Stimulated activated CD4-positive, alpha-beta T cell treated with anti-CD3 and anti-CD28 coated beads, Interleukin-1b, Interleukin-23, amount 100 ng/mL, for 1 hour (primary cell): ENCODE measurements at places on chromosomes 13 and 19.

- no peak for DNase-seq
Observed at GRCh38 chr13:79271616-79272015, 134.4 kb downstream of the RBM26 start.

- DNase-seq: no peak
Observed at GRCh38 chr13:46496086-46496485, 56.9 kb upstream of the LRCH1 start.

DNA sequence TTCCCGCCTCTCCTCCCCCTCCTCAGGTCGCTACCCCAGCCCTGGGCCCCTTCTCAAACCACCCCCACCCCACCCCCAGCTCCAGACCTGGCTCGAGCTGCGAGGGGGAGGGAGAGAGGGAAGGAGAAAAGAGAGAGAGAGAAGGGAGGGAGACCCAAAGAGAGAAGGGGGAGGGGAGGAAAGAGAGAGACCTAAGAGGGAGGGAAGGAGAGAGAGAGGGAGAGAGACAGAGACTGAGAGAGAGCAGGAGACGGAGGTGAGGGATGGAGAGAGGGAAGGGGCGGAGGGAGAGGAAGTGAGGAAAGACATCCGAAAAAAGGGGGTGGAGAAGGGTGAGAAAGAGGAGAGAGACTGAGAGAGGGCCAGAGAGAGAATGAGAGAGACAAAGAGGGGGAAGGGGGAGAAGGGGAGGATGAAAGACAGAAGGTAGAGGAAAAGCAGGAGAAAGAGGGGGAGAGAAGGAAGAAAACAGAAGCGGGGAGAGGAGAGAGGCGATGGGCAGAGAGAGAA, 2.0 kb upstream of the SPACA6 start:
- DNase-seq: no peak

GRCh38 chr13:99834246-99834645, 137.3 kb downstream of the ZIC5 start:
- DNase-seq: no peak

GRCh38 chr19:4292515-4292914, 9.7 kb downstream of the TMIGD2 start:
- no peak for DNase-seq

- DNase-seq: no peak
Observed at GRCh38 chr19:42512130-42512636, 16.1 kb downstream of the CEACAM1 start.

- DNase-seq: no peak
Observed at GRCh38 chr19:41206926-41207750, 11.9 kb upstream of the AXL start.

DNA sequence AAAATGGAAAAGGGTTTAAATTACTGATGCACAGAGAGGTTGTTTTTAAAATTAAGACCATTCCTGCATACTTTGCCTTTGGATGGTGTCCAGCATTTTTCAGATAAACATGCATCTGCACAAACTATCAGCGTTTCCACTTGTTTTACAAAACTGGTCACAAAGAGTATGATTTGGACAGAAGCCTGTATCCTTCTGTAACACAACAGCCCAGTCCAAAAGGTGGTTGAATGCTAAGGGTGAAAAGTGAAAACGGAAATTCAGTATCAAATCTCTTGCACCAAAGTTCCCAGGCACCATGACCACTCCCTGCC, 21.7 kb upstream of the DOCK9 start:
- no peak for DNase-seq

- no peak for DNase-seq
Observed at GRCh38 chr19:17351815-17352435, 14.6 kb downstream of the GTPBP3 start.

DNA sequence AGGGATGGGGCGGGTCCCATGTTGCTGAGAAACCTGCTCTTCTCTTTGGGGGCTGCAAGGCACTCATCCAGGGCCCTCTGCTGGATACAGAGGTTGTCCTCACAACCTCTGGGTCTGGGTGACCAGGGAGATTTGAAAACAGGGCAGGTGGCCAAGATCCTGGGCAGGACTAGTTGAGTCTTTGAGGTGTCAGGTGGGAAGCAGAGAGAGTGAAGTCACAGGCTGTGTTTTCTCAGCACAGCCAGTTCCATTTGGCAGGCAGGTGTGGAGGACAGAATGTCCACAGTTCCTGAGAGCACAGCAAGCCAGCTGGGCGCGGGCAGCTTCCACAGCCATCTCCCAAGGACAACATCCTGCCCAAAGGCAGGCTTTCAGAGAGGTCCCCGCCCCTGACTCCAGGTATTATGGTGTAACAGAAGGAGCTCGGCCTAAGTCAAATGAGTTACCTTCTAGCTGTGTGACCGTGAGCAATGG, 118.8 kb downstream of the NUFIP1 start:
- DNase-seq: no peak

GRCh38 chr13:100809129-100809390, 134.5 kb upstream of the TMTC4 start:
- no peak for DNase-seq

DNA sequence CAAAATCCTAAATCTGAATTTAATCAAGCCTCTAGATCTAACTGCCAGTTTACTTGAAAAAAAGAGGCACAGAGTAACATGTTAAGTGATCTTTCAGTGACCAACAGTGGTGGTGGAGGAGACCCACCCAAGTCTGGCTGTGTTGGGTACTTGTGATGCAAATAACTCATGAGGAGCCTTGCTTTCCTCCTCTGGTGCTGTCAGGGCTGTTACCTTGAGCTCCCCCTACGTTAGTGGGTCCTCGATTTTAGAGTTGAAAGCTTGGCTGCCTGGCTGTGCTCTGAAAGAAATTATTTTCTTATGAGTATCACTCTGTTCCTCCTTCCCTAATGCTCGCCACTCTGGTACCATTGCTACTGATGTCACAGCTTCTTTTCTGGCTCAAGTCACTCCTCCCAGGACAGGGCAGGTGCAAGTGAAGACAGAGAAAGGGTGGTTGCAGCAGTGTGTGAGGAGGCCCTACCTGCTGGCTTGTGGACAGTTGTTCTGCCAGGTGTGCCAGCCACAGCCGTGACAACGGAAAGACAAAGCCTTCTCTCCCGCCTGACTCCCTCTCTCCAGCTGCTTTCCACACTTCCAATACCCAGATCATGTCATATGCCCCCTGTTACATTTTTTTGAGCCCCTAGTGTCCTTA, 6.5 kb upstream of the SUPT20H start:
- DNase-seq: no peak

GRCh38 chr19:15222738-15223648, 9.3 kb downstream of the EPHX3 start:
- peak; percentile 52 for DNase-seq

GRCh38 chr19:53808710-53809125, 15.4 kb downstream of the NLRP12 start:
- DNase-seq: no peak

GRCh38 chr19:5877882-5878281, 7.5 kb upstream of the FUT5 start:
- DNase-seq: no peak

GRCh38 chr13:33462109-33462508, 176.6 kb upstream of the STARD13 start:
- no peak for DNase-seq

DNA sequence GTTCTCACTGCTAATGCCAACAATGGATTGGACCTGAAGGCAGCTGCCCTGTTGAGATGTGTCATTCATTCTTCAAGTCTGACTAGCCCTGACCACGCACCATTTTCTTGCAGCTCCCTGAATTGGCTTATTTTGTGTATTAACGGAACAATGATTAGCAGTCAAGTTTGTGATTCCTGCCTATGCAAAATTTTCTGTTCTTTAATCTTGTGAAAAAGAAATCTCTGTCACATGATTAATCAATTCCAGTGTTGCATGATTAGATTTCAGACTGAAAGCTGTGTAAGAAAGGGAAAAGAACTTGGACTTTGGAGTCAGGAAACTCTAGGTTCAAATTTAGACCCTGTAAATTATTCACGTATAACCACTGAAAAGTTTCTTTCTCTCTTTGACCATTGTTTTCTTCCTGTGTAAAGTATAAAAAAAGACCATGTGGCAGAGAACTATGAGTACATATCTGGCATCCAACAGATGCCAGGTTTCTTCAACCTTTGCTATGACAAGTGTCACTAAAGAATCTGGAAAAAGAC, 64.5 kb upstream of the SLC10A2 start:
- DNase-seq: no peak

GRCh38 chr19:5615756-5616327, 6.7 kb downstream of the SAFB2 start:
- no peak for DNase-seq

- no peak for DNase-seq
Observed at GRCh38 chr19:801030-801860, 4.0 kb downstream of the PTBP1 start.

DNA sequence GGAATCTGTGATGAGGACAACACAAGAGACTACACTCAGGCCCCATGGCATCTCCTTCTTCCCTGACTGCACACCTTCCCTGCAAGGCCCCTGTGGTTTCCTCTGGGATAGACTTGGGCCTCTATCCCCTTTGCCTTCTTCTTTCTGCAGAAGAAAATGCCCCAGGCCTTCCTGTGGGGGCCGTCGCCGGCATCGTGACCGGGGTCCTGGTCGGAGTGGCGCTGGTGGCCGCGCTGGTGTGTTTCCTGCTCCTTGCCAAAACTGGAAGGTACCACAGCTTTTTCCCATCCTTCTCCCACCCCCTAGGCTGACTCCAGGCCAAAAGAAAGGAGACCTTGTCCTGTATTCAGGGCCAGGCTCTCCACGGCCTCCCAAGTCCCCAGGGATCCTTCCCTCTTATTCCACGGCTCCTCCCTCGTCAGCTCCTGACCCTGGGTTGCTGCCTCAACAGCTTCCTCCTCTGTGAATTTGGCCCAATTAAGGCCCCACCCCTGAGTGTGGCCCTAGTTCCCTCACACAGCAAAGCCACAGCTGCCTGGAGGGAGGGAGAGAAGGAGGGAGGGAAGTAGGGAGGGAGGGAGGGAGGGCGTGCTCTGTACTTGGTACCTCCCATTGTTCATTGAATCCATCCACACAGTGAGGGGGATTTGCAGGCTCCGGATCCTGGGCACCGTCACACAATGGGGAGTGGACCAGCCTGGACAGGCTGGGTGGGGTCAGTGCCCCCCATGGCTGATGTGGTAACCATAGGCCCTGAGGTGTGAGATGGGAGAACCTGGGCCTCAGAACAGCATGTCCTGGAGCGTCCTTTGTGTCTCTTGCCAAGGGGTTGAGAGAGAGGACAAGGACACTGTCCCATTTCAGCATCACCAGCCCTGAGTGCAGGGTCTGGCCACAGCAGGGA, 12.5 kb downstream of the CEACAM3 start:
- no peak for DNase-seq

DNA sequence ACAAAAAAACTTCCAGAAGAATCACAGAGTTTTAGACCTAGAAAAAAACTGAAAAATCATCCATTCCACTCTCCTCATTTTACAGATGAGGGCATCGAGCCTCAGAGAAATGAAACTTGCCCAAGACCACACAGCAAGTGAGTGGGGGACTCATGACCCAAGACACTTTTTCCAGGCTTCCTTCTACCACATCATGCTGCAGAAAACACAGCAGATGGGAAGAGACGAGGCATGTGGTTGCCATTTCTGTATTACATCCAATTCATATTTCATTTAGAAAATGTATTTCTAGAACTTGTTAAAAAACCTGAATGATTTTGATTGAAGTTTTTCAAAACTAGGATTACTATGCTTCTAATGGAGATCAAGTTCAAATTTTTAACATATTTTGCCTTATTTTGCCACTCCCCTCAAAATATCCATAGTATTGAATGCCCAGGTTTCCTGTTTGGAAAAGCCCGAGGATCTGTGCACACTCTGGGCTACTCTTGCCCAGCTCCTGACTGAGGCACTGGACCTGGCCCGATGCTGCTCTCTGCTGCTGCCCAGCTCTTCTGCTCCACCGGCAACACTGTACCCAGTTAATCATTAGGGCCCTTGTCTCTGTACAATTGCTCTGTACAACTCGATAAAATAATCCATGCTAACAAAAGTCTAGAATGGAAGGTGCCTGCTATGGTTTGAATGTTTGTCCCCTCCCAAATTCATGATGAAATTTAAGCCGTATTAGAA, 157.4 kb downstream of the EFNB2 start:
- DNase-seq: no peak

DNA sequence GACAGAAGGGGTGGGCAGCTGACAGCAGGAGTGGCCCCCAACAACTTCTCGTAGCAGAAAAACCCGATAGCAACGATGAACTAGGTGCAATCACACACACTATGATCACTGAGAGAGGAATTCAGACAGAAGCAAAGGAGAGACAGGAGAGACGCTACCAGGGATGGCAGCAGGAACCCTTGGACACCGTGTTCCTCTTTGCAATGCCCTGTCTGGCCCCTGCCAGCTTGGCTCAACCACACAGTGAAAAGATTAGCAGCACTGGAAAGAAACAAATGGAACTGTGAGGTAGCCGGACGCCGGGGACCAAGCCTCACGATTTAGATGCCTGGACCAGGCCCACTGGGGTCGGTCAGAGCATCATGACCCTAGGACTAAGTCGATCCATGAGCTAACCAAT, 23.6 kb downstream of the DCAF15 start:
- no peak for DNase-seq

DNA sequence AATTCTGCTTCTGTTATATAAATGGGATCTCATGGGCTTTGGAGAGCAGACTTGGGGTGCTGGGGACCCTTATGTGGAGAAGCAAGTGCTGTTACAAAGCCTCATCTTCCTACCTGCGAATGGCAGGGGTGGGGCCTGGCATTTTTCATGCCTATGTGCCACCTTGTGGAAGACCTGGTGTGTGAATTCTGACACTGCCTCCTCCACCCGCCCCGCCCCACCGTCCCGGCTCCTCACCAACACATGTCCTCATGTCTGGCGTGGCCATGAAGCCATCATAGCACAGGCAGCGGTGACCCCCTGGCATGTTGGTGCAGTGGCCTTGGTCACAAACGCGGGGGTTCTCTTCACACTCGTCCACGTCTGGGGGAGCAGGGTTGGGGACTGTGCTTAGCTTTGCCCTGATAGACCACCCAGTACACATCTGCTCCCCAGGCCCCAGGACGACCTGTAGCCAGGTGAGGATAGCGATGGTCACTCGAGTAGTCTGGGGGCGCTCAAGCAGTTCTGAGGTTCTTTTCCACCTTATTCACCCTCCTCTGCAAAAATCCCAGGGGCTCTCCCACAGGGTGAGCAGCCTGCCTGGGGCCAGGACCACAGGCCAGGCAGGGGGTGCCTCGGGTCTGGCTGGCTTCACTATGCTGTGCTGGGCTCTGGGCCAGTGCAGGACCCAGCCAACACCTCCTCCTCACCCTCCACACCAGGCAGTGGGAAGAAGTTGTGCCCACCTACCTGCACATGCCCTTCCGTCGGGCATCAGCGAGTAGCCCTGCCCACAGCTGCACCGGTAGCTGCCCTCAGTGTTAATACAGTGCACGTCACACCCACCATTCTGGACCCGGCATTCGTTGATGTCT, 32.7 kb downstream of the FBN3 start:
- DNase-seq: no peak

GRCh38 chr13:26221399-26221720, 754 bp downstream of the RNF6 start:
- no peak for DNase-seq

GRCh38 chr13:30105381-30105780, 202.0 kb downstream of the KATNAL1 start:
- no peak for DNase-seq

DNA sequence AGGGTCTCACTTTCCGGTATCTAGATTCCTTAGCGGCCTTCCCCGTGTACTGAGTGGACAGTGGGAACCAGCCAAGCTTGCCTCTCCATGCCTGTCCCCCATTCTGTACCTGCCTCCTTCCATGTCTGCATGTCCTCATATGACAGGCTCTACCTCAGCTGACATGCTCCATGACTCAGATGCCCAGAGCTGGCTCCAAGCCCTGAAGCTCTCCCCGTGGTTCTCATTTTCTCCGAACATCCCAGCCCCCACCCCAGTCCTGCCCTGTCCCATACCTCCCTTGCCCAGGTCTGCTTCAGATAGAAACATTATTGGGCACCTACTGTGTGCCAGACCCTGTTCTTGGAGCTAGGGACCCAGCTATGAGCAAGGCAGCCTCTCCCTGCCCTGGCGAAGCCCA, 17.1 kb upstream of the SHFL start:
- DNase-seq: no peak
